NCI-H748 treated with DMSO at 0.1 percent for 48 hours (cell line): ENCODE measurements at places on chromosomes 2 and 18.

- no peak for DNase-seq
These were observed 319.2 kb downstream of the LRATD1 start for GRCh38 chr2:14951569-14952285.

- no peak for DNase-seq
These were observed 545.0 kb upstream of the PIK3C3 start for GRCh38 chr18:41410006-41410405.

DNA sequence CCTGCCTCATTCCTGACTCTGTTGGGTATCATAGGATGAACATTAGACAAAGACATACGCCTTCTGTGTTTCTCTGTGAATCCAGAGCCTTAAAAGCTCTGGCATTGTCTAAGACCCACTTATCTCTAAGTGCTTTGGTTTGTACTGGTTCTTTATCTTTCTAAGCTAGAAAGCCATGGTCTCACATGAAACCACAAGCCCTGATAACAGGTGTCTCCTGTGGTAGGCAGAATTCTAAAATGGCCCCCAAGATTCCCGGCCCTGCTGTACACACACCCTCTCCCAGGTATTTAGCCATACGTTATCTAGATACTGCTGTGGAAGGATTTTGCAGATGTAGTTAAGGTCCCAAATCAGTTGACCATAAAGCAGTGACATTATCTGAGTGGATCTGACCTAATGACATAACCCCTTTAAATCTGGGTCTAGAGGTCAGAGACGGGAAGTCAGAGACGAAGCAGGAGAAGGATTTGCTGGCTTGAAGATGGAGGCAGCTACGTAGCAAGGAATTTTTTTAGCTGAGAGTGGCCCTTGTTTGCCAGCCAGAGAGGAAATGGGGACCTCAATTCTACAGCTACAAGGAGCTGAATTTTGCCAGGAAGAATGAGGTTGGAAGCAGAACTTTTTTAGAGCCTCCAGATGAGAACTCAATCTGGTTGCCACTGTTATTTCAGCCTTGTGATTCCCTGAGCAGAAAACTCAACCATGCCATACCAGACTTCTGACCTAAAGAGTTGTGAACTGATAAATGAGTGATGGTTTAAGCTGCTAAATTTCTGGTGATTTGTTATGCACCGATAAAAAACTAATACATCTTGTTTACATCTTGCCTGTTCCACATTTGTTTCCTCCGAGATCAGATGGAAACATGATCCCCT lies 186.7 kb downstream of the CAMKMT start:
- no peak for DNase-seq

GRCh38 chr2:50782543-50782942 lies 249.4 kb downstream of the NRXN1 start:
- no peak for DNase-seq

GRCh38 chr2:23241611-23242245 lies 143.3 kb upstream of the KLHL29 start:
- peak; percentile 25 for DNase-seq

GRCh38 chr2:240507778-240508251 lies 50.0 kb downstream of the ANKMY1 start:
- DNase-seq: no peak

DNA sequence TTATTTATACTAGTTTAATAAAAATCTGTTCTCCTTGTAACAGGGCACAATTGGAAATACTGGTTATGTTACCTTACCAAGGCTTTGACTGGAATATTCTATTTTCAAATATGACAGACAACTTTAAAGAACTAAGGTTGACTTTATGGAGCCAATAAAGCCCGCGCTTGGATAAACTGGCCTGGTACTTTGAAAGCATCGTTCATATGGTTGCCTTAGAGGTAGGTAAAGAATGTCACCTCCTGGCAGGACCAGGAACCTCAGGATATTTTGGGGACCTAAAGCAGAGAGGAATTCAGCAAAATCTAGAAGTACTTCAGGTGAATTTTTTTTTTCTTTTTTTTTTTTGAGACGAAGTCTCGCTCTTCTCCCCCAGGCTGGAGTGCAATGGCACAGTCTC lies 71.2 kb upstream of the CREB1 start:
- DNase-seq: no peak

DNA sequence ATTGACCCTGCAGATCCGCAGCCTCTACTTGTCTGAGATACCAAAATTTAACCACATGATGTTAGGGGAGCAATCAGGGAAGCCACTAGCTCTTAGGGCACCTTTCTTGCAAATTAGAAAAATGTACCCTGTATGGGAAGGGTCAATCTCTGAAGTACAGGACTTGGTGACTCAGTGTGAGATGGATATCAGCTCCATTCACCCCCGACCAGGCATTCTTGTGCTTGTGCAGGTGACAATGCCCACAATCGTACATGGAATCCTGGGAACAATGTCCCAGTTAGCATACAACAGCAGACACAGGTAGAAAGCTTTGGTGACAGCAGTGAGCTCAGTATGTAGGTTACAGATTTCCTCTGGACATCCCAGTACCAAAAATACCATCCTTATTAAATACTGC lies 137.7 kb upstream of the ITGB6 start:
- no peak for DNase-seq

DNA sequence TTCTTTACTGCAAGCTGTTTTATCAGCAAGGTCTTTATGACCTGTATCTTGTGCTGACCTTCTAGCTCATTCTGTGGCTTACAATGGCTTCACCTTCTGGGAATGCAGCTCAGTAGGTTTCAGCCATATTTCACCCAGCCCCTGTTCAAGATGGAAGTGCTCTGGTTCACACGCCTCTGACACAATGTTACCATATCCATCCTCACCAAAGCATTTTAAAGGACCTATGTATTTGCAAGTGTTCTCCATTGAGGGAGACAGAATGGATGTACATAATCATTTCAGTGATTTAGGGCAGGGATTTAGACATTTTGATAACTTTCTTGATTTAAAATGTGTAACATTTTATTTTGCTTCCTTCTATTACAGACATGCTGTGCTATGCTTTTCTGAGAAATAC lies 182.3 kb upstream of the FN1 start:
- DNase-seq: no peak

DNA sequence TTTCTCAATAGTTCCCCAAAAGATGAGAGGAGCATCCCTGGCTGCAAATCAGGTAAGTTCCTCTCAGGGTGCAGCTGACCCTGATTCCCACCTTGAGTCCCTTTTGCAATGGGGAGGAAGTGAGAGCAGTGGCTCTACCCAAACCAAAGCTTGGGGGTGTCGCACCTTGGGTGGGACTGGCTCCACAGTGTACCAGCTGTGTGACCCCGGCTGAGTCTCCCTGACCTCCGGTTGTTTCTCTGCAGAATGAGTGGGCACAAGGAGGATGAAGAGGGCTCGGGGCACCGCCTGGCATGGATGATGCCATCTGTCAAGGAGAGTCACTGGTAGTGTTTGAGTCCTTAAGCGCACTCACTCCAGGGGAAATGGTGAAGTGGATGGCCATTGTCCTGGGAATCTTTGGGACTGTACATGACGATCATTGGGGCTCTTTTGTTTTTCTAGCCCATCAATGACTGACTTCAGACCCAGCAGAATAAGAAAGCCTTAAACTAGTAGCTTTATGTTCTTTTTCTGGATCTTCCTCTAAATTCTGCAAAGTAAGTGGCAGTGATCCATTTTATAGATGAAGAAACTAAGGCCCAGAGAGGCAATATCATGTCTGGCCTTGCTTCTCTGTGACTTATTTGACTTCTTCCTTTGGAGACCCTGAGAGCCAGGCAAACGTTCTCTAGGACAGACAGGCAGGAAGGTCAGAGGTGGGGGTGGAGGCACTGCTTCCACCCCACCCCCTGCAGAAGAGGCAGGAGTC lies 106.3 kb upstream of the ST3GAL5 start:
- DNase-seq: no peak

- no peak for DNase-seq
These were observed 46.0 kb downstream of the CAPN13 start for GRCh38 chr2:30761226-30761625.

DNA sequence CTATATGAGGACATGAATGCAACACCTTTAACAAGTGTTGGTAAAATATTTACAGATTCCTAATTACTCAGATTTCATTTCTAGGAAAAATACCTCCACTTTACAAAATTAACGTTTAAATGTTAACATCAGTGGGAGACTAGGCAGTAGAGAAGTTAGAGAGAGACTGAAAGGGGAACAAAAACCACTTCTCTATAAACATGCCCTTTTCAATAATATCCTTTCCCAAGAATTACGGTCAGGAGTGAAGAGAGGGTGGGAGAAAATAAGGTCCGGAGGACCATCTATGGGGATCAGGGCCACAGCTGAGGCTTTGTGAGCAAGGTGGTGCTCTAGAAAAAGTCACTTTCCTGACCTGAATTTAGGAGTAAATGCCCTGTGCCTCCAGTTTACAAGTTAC lies 65.3 kb upstream of the WIPF1 start:
- no peak for DNase-seq

- DNase-seq: no peak
These were observed 50.6 kb upstream of the GPC1 start for GRCh38 chr2:240384711-240385450.

GRCh38 chr2:151770995-151771394 lies 36.7 kb upstream of the NEB start:
- DNase-seq: no peak

GRCh38 chr2:190343536-190344275 lies at the start of gene INPP1:
INPP1 (plus strand) TSS chr2:190343589; CDS start chr2:190360103, 16,514 bp downstream.
- peak; percentile 34 for DNase-seq

DNA sequence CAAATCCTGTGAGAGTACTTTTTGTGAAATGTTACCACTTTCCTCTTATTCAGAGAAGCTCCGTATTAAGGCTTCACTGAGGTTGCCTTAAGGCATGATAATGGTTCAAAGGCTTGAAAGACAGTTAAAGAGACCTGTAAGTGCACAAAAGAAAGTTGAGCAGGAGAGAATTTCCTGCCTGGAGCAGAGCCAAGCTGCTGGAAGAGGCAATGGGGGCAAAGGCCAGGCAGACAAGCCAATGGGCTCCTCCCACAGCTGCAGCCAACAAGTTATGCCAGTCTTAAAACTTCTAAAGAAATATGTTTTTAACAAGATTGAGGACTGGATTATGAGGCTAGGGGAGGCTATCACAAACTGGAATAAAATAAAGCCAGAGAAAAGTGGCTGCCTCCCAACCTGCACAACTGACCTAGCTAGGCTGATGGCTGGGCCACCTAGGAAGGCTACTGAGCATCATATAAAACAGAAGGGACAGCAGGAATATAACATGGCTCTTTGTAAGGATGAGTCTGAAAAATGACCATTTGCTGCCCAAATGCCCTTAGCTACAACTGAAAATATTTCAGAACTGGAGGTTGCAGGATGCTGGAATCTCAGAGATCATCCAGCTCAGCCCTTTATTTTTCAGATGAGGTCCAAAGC lies 2.1 kb downstream of the IL1B start:
- no peak for DNase-seq

DNA sequence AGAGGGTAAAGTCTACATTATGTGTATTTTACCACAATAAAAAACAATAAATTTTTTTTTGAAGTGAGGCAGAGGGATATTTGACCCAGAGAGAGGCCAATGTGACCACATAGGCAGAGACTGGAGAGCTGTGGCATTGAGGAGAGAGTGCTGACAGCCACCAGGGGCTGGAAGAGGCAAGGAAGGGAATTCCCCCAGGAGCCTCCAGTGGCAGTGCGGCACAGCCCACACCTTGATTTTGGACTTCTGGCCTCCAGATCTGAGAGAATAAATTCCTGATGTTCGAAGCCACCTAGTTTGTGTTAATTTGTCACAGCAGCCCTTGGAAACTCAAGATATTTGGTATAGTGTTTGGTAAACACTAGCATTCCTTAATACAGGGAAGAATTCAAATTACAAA lies 22.7 kb downstream of the ANKRD29 start:
- DNase-seq: no peak

DNA sequence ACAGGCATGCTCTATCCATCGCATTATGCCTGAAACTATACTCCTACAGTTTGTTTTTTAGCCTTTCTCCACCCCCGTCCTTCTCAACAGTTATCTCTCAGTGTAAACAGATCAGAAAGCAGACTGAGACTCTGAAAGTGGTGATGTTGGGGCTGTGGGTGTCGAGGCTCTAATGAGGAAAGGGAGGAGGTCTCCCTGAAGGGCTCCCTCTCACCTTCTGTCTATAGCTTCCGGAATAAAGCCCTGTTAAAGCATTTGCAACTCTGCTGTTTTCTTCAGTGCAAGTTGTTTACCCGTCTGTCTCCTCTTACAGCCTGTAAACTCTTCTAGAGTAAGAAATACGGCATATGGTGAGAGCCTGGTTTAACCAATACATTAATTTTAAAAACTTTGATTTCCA lies 136.7 kb upstream of the SYT4 start:
- no peak for DNase-seq
